Activated CD4-positive, alpha-beta T cell treated with anti-CD3 and anti-CD28 coated beads, Interleukin-2, amount 50 U/mL, for 4 hours (primary cell): ENCODE measurements at places on chromosomes 3 and 15.

DNA sequence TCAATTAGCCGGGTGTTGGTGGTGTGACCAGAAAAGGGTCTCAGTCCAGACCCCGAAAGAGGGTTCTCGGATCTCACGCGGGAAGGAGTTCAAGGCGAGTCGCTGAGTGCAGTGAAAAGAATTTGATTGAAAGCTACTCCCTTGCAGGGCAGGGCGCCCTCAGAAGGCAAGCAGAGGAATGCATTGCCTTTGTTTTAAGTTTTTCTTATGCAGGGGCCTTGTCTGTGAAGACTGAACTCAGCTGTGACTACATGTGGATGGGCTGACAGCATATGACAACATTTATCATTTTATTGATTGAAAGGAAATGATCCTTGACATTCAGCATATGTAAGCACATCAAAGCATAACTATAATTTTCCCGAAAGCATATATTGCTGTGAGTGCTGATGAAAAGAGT, 11.8 kb downstream of the CPN2 start:
- DNase-seq, result no peak

DNA sequence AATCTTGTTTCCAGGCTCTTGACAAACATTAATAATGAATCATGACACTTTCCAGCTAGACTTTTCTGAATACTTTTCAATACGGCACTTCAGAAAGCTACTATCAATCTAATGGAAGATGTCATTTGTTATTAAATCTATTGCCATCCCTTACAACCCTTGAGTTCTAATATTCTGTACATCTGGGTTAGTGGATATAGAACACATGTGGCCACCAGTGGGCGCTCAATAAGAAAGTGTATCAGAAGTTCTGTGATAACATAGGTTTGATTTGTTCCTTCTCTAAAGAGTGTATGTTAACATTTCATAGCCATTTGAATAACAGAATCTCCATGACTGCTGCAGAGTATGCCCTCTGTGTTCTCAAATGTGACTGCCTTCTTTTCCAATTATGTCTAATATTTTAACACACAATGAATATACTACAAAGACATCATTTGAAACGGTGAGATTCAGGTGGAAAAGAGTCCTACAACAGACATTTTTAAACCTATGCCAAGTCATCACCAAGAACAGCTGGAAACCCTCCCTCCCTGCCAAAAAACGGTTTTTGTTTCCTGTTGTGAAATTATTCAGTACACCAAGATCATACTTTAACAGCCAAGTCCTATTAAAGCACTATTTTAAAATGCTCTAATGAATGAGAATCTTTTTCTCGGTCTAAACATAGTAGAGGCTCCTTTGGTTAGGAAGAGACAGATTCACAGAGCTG, 22.2 kb downstream of the ALDH1A2 start:
- DNase-seq, result peak; percentile 30

DNA sequence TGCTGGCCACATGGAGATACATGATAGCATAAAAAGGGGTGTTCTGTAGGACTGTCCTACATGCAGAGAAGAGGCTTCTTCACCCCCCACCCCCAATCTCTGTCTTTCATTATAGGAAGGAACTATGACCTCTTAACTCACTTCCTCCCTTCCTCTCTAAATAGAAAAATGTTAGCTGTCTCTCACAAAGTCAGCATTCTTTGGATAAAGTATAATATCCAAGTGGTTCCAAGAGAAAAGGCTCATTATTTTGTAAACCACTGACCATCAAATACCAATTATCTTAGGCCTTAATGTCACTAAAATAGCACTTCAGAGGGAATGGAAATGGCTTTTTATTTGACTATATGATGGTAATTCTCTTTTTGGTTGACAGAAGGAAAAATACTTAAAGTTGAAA, 95.3 kb upstream of the SLC2A2 start:
- DNase-seq, result no peak

- no peak for DNase-seq
Observed at GRCh38 chr3:54964081-54964480, 36.2 kb upstream of the LRTM1 start.

GRCh38 chr15:65399997-65400396, 22.2 kb upstream of the IGDCC3 start:
- no peak for DNase-seq

DNA sequence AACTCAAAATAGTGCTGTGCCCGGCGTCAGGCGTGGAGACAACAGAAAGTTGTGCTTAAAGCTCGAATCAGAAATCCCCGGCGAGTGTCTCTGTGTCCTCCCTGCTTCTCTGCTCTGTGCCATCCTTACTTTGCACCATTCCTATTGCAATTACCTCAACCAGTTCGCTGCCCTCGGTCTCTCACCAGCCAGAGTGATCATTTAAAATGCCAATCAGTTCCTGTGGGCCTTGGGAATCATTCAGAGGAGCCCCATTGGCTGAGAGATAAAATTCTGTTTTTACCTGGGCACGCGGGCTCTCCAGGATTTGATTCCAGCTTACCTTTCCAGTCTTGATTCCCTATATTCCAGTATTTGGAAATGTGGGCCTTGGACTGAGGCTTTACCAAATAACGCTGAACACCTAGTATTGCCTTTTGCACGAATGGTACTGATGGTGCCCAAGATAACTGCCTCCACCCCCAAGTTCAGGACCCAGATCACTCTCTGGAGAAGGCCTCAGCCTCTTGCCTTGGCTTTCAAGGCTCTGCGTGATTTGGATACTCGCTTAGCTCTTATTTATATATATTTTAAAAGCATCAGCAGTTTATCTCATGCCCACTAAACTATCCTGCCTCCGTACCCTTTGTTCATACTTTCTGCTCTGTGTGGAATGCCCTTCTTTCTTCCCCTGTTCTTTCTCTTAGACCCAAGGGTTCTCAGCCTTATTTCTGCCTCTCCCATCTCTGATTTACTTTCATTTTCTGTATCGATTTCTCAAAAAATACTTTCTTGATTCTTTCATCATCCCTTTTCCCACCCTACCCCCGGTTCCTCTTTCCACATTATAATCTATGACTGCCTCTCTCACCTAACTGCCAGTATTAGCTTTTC, 863 bp downstream of the PSMA4 start:
- no peak for DNase-seq

GRCh38 chr3:113834983-113835382, 3.6 kb upstream of the GRAMD1C start:
- DNase-seq, result no peak

DNA sequence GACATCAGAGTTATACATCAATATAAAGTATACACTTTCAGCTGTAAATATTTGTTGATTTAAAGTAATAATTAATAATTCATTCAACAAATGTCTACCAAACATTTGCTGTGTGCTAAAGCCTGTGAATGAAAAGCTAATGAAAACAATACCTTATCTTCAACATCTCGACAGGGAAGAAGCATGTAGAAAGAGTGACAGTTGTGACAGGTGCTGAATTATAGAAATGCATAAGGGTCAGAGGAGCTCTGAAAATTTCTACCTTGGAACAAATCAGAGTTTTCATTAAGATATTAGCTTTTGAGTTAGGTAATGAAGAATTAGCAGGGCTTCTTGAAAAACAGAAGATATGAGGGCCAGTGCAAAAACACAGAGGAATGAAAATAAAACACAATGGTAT, 739.2 kb downstream of the VGLL3 start:
- DNase-seq, result no peak

GRCh38 chr3:126441256-126441880, 34.3 kb downstream of the ZXDC start:
- no peak for DNase-seq

GRCh38 chr3:190566043-190566933, 52.4 kb downstream of the IL1RAP start:
- DNase-seq, result peak; percentile 23
